ENCODE measurements at places on chromosomes 16 and 17.

DNA sequence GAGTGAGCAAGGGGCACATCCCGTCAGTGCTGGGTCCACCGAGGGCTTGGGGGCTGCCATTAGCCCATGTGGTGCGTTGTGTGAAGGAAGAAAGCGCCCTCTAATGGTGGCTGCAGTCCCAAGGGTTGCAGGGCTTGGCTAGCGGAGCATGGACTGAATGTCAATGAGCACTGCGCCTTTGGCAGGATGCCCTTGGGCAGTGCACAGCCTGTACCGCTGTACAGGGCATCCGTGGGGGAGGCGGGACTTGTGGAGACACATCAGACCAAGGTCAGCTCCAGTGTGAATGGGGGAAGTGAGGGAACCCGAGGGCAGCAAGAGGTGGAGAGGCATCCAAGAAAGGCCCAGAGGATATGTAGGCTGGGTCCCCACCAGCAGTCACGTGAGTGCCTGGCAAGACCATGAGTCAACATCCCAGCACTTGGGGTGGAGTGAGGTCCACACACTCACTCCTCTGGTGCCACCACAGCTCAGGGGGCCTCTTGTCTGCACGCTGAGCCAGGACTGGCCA, 75.5 kb upstream of the MED9 start:
- no peak for DNase-seq

DNA sequence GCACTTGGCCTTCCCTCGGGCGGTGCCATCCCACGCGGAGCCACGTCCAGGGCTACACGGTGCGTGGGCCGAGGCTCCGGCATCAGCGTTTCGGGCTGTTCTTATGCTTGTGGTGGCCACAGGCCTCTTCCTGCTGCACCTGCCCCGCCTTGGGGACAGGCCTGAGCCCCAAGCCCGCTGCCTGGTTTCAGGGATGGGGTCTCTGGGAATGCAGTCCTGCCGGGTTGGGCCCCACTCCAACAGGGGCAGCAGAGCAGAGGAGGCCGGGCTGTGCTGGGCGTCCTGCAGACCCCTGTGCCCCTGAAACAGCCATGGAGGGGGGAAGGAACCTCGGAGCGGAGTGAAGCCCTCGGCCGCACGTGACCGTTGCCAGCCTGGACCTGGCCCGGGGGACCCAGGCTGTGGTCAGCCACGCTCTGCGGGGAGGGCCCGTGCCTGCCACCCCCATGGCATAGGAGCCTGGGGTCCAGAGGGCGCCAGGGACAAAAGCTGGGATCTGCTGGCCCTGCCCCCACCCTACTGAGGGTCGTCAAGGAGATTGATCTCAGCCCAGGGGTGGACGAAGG, 453 bp upstream of the WFIKKN1 start:
- DNase-seq, result no peak

- DNase-seq, result no peak
Measured at GRCh38 chr17:79624718-79625478, 14.0 kb upstream of the RBFOX3 start.

DNA sequence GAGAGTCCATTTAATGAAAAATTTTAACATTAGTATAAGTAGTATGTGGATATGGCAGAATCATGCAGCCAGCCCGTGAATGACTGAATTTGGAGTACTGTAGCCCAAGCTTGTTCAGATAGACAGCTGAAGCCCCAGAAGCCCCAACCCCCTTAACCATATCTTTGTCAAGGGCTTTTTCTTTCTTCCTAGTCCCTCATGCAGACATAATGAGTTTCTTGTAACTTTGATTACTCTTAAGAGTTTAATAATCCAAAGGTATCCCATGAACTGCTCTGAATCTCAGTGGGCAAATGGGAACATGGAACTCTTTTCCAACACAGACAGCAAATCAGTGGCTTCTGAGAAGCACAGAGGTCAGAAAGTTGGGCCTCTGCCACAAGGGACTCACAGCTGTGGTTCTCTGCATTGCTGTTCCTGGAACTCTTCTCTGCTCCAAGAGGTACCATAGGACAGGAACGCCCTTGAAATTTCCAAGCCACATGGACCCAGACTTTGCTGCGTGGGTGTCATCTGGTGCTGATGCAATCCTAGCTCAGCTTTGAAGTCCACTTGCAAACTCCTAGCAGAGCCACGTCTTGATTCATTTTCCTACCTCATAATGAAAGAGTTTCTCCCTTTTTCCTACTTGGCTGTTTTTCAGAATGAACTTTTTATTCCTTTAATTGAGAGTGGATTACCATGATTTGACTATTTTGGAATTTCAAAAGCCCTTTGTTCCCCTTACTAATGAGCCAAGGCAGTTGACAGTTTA, 18.1 kb downstream of the LYRM1 start:
- DNase-seq, result no peak

DNA sequence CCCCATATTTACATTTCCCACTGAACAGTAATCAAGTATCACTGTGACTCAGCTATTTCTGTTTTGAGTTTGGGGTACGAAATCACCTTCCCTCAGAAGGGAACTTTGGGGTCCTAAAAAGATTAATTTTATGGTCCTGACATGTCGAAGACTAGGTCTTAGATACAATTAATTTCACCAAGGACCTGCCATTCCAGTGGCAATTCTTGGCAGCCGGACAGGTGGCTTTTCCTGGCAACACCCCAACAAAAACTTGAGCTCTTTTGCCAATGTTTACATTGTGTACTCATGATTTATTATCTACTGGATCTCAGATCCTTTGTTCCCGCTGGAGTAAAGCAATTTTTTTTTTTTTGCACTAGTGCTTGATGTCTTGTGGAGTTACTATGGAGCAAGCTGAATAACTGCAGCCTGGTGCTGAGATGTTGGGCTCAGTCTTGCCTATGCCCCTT, 14.4 kb downstream of the SLFN5 start:
- no peak for DNase-seq

DNA sequence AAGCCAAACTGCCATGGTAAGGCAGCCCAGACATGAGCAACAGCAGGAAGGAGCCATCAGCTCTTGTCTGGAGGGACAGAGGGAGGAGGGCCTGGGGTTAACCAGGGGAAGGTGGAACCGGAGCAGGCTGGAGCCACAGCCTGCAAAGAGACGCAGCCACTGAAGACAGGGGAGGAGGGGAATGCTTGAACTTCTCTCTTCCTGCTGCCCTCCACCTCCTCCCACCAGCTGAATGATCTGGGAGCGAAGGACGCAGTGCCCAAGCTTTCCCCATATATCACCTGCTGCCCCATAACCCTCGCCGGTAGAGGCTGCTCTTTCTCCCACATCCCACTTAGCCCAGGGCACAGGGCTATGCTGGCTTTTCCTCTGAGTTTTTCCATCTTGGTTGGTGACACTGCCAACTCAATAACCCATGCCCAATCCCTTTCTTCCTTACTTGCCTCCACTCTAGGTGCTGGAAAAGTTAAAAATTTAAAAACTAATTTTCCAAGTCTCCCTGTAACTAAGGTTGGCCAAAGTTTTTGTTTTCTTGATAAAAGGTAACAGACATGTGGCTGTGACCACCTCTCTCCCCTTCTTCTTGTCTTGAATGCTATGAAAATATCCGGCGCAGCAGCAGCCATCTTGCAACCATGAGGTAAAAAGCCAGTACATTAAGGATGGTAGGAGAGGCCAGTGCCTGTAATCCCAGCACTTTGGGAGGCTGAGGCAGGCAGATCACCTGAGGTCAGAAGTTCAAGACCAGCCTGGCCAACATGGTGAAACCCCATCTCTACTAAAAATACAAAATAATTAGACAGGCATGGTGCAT, 21.8 kb upstream of the CACNG4 start:
- no peak for DNase-seq

GRCh38 chr16:3138823-3139426, 4.1 kb downstream of the ZNF213 start:
- no peak for DNase-seq

DNA sequence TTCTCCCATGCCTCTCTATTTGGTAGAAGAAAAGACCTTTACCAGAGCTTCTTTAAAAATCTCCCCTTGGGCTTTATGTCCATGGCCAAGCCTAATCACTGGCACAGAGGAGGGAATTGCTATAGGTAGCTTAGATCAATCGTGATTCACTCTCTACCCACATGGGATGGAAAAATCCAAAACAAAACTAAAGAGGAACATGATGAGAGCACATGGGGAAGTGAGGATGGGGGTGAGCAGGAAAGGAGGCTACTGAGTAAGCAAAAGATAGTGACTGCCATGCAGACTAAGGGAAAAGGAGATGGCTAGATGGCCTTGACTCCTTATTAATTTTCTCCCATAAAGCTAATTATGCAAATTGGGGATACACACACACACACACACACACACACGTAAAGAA, 201.2 kb downstream of the HS3ST3A1 start:
- no peak for DNase-seq

DNA sequence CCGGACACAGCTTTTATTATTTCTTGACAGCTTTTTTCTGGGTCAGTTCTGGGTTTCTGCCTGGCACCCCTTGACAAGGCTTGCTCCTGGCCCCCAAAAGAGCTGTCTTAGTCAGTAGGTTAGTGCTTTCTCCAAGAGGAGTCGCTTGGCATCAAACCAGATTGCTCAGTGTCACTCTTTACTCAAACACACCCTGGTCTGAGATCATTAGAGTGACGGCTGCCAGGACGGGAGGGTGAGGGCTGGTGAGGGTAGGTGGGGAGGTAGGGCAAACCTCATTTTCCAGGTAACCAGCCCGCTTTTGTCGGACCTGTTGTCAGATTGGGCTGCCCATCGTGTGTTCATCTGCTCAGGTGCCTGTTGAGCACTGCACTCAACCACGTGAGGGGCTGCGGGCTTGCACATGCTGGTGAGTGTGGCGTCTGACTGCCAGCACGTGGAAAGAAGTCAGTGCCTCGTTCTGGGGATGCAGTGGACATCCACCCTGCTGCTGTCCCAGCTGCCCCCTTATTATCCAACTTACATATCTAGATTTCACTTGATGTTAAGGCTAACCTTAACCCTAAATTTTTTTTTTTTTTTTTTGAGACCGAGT, 12.4 kb downstream of the TMEM94 start:
- DNase-seq, result no peak

DNA sequence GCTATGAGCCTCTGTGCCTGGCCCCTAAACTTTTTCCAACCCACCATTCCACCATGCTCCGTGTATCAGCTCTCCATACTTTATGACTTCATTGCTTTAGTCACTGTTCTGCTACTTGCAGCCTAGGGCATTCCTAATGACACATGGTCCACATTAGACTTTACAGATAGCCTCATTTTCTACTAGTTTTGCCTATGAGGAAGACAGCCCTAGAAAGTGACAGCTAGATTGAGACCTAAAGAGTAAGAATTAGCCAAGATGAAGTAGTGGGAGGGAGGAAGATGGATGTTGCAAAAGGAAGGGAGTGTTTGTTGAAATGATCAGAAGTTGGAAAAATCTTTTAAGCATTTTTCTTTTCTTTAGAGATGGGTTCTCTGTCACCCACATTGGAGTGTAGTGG, 11.0 kb downstream of the C16orf54 start:
- no peak for DNase-seq

- DNase-seq, result peak; percentile 67
Measured at GRCh38 chr17:44219616-44220212, at the start of gene UBTF. TSS of gene UBTF (minus strand) at chr17:44219675. CDS start at chr17:44218229, 1,446 bp downstream.

DNA sequence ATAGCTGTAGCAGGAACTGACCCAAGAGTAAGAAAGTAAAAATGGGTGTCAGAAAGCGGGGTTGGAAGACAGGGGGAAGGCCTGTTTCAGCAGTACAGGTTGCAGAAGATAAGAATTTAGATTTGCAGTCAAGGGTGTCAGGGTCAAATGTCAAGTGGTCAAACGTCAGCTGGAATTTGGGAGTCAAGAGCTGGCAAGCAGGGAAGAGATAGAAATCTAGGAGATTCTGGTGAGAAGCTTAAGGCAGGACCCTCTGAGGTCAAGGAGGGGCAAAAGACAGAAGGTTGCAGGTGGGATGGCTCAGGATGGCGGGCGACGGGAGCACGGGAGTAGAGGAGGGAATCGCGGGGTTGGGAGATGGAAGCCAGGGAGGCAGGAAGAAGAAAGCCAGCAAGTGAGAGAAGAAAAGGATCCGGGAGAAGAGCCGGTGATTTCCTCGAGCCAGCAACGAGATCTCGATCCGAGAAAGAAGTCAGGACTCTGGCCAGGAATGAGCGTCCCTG, 335 bp downstream of the SLC25A35 start:
- DNase-seq, result no peak

DNA sequence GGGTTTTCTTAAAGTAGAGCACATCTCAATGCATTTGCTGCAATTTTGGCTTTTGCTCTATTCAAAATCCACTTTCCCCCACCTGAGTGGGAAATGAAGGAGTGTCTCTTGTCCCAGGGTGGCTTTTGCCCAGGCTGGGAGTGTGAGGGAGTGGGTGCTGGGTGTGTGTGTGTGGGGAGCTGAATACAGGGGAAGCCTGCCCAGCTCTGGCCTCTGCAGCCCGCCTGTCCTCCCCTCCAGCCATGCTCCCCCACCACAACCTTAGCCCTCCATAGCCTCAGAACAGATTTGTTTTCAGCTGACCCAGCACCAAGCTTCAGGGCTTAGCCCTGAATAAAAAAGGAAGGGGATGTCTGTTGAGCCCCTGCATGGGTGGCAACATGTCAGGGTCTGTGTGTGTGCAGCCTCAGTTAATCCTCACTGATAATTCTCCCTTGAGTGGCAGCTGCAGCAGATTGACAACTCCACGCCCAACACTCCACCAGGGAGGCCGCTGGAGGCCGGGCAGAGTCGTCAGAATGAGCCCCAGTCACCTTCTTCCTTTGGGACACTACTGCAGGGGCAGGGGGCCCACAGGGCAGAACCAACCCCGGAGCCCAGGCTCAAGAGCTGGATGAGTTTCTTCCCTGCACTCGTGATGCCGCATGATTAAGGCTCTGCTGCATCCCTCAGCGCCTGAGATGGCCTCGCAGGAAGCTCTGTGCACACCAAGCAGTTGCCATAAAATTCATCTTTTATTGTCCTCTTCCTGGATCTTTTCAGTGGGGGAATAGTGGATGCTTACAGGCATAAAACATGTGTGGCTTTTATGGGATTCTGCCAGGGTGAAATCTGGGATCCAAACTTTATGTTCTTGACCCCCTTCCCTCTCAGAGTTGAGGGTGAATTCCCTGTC, 55.0 kb downstream of the SPACA3 start:
- no peak for DNase-seq

DNA sequence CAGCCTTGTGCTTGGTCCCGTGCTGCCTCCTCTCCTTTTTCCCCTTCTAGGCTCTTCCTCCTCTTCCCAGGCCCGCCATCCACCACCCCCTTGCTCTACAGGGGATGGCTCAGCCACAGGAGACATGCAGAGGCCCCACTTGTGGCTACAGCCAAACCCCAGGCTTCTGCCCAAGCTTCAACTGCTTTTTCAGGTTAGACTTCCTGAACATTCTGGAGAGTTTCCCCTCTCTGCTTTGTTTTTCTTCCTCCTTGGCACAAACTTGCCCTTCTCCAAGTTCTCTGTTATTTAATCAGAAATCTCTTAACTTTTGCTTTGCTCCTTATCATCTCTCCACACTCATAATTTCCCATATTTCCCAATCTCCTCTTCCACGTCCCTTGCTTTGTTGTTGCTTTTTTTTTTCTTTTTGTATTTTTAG, 18.3 kb upstream of the HAS3 start:
- DNase-seq, result no peak

DNA sequence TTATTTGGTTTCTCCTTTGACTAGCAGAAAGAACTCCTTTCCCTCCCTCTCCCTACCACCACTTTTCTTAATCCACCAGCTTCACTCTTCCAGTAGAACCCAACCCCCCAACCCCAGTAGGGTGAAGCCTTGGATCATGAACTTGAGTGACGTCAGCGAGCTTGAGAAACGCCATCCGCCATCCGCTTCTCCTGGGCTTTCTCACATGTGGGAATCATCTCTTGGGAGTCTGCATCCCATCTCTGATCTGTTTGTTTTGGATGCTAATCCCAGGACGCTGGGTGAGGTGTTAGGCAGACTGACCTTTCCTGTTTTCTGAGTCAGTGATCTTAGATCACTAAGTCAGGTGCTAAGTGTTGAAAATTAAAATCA, 16.0 kb upstream of the SOX9 start:
- no peak for DNase-seq

GRCh38 chr17:43328650-43329049, 70.1 kb upstream of the ARL4D start:
- no peak for DNase-seq

All from T-helper 17 cell (primary cell).